GM19239 (cell line): ENCODE measurements at places on chromosomes 6 and 20.

DNA sequence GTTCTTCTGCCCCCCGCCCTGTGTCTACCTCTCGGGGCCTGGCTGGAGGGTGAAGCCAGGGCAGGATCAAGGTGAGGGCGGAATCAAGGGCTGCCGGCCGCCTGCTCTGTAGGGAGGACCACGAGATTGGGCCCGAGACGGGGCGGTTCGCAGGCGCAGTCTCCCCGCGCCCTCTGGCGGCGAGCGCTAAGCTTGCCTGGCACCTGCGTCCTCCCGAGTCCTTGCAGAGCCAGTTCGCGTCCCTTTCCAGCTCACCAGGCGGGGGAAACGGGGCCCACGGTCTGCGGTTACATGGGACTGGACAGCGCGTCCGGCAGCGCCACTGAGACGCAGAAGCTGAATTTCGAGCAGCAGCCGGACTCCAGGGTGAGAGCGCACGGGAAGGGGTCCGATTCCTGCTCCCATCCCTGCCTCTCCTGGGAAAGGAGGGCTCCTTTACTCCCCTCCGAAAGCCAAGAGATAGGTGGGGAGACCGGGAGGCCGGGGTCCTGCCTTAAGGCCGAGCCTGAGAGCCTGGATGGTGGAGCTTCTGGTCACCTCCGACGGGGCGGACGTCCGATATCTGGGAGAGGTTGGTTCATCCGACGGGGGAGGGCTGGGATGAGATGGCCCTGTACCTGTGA is 3.6 kb upstream of the MATN4 start:
- DNase-seq: peak; percentile 80

- DNase-seq: no peak
Observed at GRCh38 chr6:53827531-53827930, 32.7 kb downstream of the LRRC1 start.

DNA sequence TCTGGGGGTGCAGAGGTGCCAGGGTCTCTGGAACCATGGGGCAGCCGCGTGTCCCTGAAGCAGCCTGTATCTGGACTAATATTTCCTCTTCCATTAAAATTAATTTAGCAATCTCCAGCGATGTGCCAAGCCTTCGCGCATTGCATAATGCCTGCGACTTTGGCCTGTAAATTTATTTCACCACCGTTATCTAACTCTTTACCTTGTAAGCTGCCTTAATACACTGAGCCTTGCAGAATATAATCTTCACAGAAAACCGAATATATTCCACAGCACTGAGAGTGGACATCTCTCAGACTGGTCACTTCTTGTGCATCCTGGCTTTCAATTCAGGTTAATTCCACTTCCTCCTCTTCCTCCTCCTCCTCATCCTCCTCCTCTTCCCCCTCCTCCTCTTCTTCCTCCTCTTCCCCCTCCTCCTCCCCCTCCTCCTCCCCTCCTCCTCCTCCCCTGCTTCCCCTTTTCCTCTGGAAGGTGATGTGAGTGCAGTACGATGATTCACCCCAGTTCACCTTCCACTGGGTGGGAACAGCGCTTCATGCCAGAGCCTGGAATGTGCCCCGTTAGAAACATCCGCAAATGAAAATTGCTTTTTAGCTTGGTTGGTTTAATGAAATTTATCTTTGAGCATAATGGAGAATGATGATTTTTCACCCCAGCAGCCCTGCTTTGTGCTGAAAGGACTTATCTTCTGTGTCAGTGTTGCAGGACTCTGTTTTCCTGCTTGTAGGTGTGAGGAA is 101.4 kb downstream of the CDH4 start:
- DNase-seq: no peak

GRCh38 chr20:51350941-51351631 is 191.4 kb downstream of the NFATC2 start:
- DNase-seq: no peak

- DNase-seq: no peak
Observed at GRCh38 chr6:140490081-140490480, 1115.6 kb upstream of the CITED2 start.

DNA sequence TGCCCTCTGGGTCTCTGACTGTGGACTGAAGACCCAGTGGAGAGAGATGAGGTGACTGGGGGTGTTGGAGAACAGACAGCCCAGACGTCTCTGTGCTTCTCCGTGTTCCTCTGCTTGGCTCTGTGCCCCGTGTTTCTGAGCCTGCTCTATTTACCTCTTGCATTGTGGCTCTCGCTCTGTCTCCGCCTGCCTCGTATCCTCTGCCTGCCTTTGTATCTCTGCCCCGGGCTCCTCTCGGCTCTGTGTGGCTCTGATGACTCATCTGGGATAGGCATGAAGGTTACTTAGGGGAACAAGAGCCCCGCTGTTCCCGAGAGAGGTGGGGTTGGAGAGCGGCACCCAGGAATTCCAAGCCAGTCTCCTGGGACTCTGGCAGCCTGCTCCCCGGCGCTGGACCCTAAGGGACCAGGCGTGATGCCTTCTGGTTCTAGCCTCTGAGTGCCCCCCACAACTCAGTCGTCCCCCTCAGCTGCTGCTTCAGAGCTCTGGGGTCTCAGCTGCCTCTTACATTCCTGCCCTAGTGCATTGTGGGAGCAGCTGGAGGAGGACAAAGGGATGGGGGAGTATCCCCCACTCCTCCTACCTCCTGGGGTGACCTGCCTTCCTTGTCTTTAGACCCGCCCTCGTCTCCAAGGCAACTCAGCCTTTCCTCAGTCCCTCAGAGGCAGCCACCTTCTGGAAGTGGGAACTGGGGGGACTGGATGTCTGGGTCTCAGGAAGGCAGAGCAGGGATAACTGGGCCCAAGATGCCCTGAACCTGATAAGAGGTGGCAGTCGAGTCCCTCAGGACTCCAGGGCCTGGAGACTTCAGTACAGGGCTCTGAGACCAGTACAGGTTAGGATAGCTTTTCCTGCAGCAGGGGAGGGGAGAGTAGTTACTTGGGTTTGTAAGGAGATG is 1.9 kb downstream of the DDR1 start:
- no peak for DNase-seq

DNA sequence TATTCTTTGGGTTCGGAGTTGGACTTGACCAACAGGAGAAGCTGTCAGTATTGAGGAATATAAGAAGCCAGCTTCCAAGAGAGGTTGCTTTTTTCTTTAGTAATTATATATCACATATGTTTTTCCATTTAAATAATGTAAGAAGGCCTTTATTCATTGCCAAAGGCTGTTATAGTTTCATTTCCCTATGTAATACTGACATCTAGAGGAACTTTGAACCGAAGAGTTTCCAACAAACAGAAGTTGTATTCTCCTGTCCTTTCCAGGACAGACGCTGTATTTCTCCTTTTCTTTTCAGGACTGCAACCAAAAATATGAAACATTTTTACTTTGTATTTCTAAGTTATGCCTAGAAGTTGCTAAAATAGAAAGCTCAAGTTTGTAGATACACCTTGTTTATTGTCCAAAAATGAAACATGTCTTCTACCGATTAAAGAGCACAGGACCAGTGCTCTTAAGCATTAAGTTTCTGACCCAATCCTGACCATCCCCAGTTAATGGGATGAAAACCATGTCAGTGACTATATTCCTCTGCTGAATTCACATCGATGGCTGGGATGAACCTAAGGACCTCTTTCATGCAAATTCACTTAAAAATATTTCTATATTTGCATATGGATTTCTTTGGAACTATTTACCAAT is 55.1 kb downstream of the MYLK4 start:
- DNase-seq: no peak

GRCh38 chr20:63896264-63897105 is 1.6 kb downstream of the DNAJC5 start:
- peak; percentile 78 for DNase-seq
